ENCODE measurements at places on chromosomes 7 and 10.

DNA sequence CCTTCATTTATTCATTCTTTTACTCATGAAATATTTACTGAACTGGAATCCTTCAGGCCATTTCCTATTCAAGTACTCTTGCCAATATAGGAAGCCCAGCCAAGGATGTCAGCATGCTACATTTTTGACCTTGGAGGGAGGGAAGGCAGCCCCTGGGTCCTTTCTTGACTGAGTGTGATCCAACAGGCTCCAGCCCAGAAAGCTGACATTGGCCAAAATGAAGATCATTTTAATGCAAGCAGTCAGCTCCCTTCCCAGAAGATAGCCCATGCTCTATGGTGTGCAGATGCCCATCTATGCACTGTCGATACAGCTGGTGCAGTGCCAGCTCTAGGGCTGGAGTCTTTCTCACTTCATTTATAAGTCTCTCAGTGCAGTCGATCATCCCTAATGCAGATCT, 646.0 kb downstream of the KCNMA1 start:
- no peak for DNase-seq

GRCh38 chr10:71390461-71390835, 6.3 kb upstream of the CDH23 start:
- no peak for DNase-seq

DNA sequence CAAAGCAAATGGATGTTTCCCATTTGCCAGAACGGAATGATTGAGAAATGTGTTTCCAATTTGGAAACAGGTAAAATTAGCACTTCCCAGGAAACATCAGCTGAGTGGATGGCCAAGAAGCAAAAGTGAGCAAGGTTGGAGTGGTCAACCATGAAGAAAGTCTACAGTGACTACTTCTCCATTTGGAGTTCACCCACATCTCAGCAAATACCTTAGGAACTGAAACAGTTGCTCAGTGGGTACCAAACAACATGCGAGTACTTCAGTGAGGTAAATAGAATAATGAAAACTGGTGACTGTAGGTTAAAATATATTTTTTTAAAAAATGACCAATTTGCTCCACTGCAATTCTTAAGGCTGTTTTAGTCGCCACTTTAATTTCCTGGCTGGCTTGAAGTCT, 57.7 kb downstream of the SLC16A9 start:
- DNase-seq = no peak

DNA sequence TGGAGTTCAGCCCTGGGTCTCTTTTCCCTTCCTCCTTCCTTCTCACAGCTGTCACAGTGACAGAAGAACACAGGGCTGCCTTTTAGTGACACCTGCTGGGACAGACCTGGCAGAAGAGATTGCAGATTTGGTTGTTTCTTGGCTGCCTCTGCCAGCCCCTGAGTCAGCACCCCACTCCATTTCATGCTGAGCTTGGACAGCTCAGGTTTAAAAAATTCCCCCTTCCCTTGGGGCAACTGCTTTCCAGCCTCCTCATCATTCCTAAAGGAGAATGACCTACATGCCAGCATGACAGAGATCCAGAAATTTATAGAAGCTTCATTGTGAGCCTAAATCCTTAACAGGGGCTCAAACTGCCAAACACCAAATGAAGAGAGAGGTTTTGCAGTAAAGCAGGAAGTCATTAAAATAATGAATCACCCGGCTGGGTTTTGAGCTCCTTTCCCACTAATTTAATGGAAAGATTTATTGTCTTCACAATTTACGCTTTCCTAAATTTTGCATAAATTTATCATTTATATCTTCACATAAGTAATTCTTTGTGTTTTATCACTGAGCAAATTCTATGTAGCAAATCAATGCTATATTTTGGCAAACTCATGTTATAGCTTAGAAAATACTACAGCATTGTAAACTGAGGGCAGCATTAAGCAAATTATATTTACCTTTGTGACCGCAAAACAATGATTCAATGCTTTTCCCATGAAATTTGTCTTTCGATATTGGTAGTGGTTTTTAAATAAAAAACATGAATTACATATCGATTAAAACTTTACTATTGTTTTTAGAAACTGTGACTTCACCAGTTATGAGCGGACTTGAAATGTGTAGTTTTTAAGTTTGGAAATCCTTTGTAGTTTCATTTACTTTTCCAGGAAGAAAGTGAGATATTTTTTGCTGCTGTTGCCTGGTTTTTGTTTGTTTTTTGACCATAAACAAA, 399.5 kb upstream of the ANKRD30A start:
- DNase-seq = no peak

DNA sequence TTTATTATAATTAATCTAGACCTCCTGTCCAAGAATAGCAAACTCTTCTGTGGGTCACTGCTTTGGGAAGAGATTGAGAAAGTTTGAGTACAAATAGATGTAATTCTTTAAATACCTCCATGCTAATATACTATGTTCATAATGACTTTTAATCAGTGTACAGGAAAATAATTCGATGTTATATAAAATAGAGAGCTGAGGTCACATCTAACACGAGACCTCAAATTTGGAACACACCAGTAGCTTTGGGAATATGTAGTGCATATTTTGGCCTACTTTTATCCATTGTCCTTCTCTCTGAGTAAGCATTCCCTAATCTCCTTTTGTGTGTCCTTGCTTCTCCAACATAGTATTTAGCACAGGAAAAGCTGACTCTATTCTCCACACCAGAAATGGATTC, 27.3 kb upstream of the CABCOCO1 start:
- DNase-seq = no peak

DNA sequence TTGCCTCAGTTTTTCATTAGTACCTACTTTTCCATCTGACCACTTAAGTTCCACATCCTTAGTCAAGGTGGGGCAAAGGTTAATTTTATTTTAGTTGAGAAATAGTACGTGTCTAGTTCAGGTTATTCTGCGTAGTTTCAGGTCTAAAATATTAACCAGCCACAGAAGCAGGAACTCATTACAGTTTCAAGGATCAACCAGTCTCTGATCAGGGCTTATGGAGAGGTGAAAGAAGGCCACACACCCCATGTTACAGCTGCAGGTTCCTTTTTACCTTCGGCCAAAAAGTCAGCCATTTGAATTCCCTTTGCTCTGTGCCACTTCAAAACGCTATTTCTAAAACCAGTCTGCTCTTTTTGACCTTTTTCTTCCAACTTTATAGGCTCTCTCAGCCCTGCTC, 134.2 kb downstream of the CTTNBP2 start:
- no peak for DNase-seq

DNA sequence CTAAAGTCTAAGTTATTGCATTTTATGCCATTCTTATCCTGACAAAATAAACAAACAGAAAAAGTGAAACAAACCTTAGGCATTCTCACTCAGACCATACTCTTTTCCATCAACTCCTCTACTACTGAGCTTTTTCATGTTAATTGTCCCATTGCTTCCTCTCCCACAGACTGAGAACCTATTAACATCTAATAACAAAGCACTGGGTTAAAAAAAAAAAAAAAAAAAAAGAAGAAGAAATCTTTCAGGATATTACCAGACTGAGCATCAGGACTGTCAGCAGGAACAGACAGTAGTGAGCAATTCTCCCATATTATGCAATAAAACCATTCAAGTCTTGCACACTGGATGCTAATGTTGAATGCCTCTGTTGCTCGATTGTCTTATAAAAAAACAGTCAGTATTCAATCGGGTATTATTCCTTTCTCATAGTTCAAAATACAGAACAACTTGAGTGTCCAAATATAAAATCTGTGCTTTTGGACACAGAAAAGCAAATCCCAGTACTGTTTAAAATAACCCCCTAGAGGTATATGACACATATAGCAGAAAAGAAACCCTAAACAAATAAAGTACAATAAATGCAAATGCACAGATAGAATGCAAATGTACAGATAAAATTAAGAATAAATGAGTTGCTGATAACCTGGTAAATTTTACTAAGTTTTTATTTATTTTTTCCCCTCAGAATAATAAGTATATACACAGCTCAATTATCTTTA, 531.3 kb upstream of the LRRTM3 start:
- DNase-seq = no peak

DNA sequence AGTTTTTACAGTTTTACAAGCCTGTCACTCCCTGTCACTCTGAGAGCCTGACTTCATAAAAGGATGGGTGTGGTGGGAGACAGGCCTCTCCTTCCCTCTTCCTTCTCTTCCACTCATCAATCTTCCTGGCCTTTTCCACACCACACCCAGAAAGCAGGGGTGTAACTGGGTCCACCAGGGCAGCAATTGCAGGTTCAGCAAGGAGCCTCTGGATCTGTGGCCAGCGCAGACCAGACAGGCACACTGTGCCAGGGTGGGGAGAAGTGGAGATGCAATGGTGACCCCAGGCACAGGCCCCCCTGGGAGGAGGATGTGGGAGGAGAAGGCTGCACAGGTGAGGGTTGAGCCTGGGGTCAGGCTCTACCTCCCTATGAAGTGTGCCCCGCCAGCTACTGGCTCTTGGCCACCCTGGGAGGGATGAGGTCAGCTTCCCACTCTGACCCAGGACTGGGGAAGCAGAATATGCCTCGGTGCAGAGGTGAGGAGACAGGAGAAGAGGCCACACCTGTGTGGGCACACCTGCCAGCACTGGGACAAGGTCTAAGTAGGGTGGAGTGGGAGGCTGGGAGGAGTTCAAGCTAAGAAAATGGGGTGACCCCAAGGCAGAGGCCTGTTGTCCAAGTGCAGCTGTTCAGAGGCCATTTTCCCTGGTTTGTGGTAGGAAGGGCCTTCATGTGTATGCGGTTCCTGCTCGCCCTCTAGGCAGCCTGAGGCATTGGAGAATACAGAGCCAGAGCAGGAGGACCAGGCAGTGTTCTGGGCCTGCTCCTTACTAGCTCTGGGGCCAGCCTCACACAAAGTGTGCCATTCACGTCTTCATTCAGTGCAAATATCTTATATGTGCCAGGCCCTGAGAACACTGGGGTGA, 20.2 kb upstream of the TMEM72 start:
- DNase-seq = no peak

Measured in stimulated activated CD4-positive, alpha-beta T cell treated with anti-CD3 and anti-CD28 coated beads, Interleukin-15, amount 100 ng/mL, for 1 hour (primary cell).